ENCODE measurements at places on chromosomes 13 and 19.
A peak's percentile ranks its signal among the peaks of the same experiment; 100 is the strongest.

- DNase-seq, result no peak
These were observed 889 bp downstream of the UBL5 start for GRCh38 chr19:9828551-9829063.

DNA sequence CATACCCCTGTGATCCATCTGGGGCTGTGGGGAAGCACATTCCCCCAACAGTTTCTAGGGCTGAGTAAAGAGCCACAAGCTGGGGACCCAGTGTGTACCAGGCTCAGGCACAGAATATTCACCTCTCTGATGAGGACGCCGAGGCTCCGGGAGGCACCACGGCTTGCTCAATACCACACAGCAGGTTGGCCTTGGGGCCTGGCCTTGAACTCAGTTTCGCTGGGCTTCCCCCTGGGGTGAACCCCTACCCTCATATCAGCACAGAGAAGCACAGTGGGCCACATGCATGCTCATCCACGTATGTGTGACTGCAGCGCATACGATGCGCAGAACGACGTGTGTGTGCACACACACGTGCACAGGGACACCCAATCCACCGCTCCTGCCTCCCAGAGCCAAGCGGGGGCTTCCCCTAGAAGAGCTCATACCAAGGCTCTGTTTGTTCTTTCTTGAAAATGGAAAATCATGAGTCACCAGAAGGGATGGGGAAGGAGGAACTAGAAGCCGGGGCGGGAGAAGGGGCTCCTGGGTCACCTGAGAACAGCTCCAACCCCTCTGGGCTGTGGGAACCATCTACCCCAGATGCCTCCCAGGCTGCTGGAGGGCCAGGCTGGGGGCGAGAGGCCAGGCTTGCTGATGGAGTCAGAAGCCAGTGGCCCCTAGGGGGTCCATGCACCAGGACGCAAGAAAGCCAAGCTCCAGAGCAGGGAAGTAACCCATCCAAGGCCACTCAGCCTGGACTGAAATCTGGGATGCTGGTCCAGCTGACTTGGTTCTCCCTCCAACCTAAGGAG is 4.9 kb upstream of the PDE4C start:
- DNase-seq, result no peak

DNA sequence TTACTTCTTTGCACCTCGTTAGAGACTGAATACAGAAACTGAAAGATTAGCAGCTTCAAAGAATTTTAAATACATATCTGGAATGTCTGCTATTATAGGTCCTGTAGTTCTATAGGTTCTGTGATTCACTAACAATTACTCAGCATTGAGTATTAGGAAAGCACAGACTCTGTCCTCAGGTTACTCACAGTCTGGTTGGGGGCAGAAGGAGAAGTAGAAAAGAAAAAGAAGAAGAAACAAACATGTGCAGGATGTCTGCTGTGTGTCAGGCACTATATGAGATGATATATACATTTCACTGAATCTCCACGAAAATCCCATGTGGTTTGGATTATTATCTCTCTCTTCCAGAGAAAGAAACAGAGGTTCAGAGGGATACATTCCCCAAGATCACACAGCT is 40.1 kb downstream of the SERTM1 start:
- no peak for DNase-seq

DNA sequence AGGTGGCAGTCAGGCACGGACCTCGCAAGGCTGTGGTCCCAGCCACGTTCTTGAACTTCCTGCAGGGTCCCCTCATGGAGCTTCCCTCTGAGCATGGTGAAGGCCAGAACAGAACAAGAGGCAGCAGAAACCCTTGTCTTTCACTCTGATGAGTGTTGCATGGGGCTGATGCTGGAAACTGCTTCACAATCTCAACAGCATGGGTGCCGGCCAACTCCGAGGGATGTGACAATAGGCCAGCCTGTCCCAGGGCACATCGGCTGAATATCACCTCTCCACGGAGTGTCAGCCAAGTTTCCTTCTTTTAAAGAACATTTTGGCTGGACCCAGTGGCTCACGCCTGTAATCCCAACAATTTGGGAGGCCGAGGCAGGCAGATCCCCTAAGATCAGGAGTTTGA is 173.9 kb downstream of the FOXO1 start:
- no peak for DNase-seq

DNA sequence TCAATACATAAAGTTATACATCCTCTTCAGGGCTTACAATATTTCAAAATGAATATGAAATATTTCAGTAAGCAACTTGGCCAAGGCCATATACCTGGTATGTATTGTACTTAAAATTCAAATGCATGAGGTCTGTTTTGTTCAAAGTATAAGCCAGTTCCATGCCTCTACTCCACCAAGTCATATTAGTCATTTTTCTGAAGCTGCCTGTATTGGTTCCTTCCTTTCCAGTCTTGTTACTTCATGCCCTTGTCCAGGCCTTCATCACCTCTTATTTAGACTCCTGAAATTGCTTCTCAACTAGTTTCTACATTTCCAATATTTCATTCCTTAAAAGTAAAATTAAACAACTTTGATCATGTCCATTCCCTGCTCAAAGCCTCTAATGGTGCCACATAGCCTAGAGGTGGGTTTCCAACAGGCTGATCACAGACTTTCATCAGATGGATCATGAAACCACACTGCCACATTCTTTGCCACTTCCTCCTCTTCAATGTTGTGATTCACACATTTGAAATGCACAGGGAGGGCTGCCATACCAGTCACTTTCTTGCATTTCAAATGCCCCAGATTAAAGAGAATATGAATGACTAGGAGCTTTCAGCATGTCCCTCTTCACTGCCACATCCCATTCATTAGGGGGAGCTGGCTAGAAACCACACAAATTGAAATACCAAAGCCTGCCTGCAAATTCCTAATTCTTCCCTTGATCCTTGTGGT is 424.1 kb upstream of the DACH1 start:
- no peak for DNase-seq

DNA sequence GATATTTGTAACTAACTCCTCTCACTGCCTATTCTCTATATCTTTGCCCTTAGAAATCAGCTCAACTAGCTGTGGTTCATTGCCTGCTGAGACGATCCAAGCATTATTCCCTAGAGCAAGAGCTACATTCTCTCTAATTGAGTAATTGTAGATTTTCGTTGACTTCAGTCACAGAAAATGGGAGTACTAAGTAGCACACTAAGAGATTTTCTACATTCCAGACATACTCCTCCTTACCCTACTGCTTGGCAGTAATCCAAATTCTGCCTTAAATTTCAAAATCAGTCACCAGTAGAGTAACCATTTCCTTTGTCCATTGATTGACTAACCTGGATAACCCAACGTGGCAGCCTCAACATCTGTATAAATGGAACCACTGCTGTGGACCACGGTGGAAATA is 1786.8 kb downstream of the SLITRK5 start:
- no peak for DNase-seq

DNA sequence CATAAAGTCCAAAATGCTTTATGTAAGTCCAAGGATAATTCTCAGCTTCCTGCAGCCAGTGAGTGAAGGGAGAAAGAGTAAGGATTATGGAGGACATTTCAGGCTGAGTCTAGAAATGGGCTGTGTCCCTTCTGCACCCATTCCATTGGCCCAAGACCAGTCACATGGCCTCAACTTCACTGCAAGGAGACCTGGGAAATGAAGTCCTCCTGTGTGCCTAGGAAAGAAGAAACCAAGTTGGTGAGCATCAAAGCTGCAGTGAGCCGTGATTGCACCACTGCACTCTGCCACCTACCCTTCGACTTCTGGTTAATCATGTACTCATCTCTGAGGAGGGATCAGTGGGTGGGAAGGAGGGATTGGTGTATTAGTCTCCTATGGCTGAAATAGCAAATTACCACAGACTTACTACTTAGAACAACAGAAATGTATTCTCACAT is 3.6 kb upstream of the CD37 start:
- no peak for DNase-seq

GRCh38 chr19:2477141-2477710 is 1.3 kb downstream of the GADD45B start:
- DNase-seq, result peak; percentile 52

GRCh38 chr13:99393791-99394735 is 86.9 kb upstream of the GPR183 start:
- no peak for DNase-seq

DNA sequence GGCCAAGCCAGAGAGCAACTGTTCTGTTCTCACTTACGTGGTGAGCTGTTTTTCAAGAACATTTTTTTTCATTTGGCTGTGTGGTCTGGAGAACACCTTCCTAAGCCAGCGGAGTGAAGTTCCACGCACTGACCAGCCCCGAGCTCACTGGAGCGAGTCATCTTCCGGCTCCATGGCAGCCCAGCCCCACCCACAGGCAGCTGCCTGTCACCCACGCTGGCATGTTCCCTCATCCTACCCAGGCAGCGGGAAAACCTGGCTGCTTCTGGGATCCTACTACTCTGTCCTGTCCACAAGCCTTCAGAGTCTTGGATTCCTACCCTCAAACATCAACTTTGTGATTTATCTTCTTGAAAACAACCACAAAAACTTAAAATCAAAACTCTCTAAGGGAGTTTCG is 76.2 kb downstream of the GGACT start:
- DNase-seq, result no peak

DNA sequence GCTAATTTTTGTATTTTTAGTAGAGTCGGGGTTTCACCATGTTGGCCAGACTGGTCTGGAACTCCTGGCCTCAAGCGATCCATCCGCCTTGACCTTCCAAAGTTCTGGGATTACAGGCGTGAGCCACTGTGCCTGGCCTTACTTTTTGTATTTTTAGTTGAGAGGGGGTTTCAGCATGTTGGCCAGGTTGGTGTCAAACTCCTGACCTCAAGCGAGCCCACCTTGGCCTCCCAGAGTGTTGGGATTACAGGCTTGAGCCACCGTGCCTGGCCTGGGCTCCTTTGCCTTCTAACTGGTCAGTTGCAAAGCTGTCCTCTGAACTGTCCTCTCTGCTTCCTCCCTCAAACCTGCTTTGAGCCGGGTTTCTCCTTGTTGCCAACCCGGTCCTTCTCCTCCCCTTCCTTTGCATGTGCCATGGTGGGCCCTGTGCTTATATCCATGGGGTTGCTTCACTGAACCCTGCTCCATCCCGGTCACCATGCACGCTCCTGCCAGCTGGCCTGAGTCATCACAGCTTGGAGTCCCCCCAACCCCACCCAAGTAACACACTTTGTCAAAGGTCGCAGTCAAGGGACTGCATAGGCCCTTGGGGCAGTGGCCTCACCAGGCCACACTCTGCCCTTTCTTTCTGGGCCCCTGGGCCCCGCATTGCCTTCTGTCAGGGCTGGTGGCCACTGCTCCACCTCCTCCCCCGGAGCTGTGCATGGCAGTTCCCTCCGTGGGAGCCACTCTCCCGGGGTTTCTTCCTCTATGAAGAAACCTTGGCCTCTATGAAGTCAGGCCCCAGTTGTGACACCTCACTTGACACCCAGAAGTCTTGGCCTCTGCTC is 21.2 kb downstream of the WTIP start:
- no peak for DNase-seq

GRCh38 chr13:50711996-50712395 is 131.5 kb downstream of the DLEU7 start:
- DNase-seq, result no peak

DNA sequence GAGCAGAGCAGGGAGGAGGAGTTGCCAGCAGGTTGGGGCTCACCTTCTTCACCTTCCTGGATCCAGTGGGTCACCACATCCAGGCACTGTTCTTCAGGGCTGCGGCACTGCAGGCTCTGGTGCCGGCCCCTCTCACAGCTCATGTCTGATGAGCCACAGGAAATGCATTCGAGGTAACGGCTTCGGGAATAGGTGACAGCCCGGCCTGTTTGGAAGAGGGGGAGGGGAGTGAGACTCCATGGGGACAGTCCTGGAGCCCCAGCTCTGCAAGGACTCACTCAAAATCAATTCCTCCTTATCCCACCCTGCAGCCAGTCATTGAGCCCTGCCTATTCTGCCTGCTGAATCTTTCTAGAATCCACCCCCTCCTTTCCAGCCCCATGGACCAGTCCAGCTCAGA is 13.5 kb downstream of the PLAUR start:
- DNase-seq, result no peak

DNA sequence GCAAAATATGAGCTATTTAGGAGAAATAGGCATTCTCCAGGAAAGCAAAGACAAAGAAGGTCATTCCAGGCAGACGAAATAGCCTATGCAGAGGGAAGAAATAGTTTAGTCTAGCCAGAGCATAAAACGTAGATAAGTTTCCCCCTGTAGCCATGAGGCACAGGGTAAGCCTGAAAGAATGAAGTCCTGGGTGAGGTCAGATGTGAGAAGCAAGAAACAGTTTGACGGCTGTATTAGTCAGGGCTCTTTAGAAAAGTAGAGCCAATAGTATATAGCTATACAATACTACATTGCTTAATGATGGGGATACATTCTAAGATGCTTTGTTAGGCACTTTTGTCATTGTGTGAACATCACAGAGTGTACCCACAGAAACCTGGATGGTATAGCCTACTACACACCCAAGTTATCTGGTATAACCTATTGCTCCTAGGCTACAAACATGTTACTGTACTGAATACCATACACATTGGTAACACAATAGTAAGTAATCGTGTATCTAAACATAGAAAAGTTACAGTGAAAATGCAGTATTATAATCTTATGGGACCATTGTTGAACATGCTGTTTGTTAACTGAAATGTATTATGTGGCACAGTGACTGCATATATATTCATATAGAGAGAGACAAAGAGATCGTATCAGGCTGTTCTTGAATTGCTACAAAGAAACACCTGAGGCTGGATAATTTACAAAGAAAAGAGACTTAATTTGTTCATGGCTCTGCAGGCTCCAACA is 59.3 kb upstream of the WDFY2 start:
- no peak for DNase-seq

DNA sequence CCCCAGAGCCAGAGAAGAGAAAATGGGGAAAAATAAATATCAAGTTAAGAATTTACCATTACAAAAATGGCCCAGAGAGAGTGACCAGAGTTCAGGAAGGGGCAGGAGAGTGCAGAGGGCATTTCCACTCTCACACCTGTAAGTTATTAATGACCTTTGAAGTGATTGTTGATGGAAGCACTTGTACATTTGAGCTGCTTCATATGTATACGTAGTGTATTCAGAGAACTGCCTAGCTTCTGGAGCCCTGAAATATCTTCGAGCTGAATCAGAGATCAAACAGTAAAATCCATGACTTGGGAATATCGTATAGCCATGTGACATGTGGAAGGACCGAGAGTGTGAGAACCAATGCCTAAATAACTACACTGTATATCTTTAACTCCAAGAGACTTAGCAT is 49.2 kb upstream of the PCCA start:
- no peak for DNase-seq

- DNase-seq, result peak; percentile 15
These were observed 7.9 kb upstream of the F10 start for GRCh38 chr13:113114511-113115362.

DNA sequence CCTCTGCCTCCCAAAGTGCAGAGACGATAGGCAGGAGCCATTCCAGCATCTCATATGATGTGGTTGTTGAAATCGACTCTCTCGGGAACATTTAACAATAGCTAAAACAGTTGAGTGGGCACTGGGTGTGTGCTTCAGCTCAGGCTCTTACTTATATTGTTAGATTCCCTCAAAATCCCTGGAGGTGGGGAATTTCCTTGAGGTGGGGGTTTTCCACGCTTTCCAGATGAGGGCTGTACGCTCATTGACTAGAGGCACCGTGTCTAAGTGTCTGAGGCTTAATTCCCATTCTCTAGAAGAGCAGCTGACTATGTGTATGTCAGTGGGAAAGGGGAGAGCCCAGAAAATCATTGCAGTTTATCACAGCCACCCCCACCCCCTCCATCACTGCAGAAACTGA is 10.8 kb upstream of the GRAMD1A start:
- DNase-seq, result no peak

All from activated CD4-positive, CD25-positive, alpha-beta regulatory T cell treated with anti-CD3 and anti-CD28 coated beads, Interleukin-2, amount 50 U/mL, for 72 hours (primary cell).